ENCODE measurements at places on chromosomes 12 and 14. TPM values are rescaled to one million over a fixed set of nuclear protein-coding genes. Genes with fewer than 3 reads are reported as not detected.

CHGA gene
- total RNA-seq, result not detected

RESF1 gene
- total RNA-seq, result 47.0 TPM

CACNA2D4 gene
- total RNA-seq, result not detected

SMOC1 gene
- total RNA-seq, result 10.8 TPM

C12orf54 gene
- 0.53 TPM for total RNA-seq

HAL gene
- total RNA-seq, result 0.79 TPM

PDZRN4 gene
- total RNA-seq, result not detected

GPRC5A gene
- total RNA-seq, result 16.1 TPM

KRT71 gene
- not detected for total RNA-seq

SMIM41 gene
- 0.13 TPM for total RNA-seq

ENDOU gene
- total RNA-seq, result not detected

LRTM2 gene
- not detected for total RNA-seq

TMCC3 gene
- total RNA-seq, result 8.8 TPM

HOXC9 gene
- total RNA-seq, result not detected

NPFF gene
- total RNA-seq, result not detected

PZP gene
- total RNA-seq, result not detected

PRB2 gene
- total RNA-seq, result not detected

CCDC38 gene
- total RNA-seq, result 0.13 TPM

JPH4 gene
- total RNA-seq, result not detected

KRT72 gene
- not detected for total RNA-seq

SAMD4A gene
- 12.9 TPM for total RNA-seq

DCN gene
- 32.6 TPM for total RNA-seq

ZFHX2 gene
- total RNA-seq, result 0.26 TPM
